AML-193 (cell line): ENCODE measurements at places on chromosomes 16 and 17.

- DNase-seq = no peak
Observed at GRCh38 chr17:47952171-47953021, 5.3 kb downstream of the PRR15L start.

- DNase-seq = no peak
Observed at GRCh38 chr16:72362973-72363372, 191.0 kb upstream of the PMFBP1 start.

DNA sequence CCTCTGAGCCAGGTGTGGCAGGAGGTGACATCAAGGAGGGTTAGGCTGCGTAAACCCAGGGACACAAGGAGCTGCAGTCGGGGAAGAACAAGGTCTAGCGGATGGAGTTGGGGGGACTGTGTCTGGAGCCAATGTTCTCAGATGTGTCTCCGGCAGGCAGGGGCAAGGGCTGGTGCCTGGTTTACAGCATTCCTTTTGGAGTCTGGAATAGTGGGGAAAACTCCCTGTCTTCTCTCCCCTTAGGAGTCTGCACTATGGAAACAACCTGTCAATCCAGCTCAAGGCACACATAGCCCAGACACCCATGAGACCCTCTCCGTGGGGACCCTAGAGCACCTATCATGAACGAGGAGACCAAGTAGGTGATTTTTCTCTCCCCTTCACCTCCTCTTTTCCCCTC lies 27.5 kb downstream of the NLRC5 start:
- no peak for DNase-seq

GRCh38 chr16:17222871-17223401 lies 247.8 kb downstream of the XYLT1 start:
- DNase-seq = no peak

DNA sequence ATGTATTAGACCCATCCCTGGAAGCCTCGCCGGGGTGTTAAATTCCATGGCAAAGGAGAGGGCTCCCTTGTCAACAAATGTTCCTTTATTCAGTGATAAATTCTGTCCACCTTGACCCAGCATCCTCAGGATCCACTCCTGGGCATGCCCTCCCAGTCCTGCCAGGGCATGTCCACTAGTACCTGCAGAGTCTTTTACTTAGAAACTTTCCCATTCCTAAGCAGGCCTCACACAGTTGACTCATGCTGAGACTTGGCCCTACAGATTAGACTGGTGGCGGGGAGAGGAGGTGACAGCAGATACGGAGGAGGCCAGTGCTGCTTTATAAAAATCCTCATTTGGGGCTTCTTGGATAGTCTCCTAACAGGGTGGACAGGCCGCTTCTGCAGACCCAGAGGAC lies 88.8 kb downstream of the CYLD start:
- DNase-seq = no peak

DNA sequence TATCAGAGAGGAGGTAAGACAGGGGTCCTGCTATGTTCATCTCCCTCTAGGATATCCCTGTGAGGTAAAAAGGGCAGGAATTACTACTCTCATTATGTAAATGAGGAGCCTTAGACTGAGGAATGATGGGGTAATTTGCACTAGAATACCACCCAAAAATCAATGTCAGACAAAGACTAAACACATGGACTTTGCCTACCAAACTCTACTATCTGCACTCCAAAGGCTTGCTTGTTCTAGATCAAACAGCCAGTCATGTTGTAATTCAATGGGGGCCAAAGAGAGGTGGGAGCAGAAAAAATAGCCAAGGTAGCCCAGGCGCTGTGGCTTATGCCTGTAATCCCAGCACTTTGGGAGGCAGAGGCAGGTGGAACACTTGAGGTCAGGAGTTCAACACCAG lies 120.7 kb downstream of the LYRM1 start:
- no peak for DNase-seq

- no peak for DNase-seq
Observed at GRCh38 chr17:8326511-8327302, 12.9 kb upstream of the ODF4 start.

GRCh38 chr16:19245326-19245925 lies 40.1 kb upstream of the CLEC19A start:
- DNase-seq = no peak

- DNase-seq = no peak
Observed at GRCh38 chr16:85894266-85894665, 4.7 kb upstream of the IRF8 start.

DNA sequence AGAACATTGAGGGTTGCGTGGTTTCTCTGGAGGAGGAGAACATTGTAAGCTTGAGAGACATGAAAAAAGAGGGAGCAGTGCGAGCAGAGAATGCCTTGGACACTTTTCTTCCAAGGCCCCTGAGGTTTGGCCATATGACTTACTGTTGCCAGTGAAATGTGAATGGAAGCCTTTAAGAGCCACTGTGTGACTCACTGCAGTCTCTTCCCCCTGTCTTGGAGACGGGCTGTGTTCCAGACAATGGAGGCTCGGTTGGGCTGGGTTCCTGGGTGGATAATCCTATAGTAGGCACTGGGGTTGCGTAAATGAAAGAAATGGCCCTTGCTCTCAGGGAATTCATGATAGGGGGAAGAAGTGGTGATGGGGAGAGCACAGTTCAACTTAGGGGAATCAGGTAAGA lies 75.5 kb downstream of the SHISA9 start:
- DNase-seq = no peak

GRCh38 chr16:30054959-30055553 lies 10.5 kb upstream of the ALDOA start:
- peak; percentile 19 for DNase-seq

DNA sequence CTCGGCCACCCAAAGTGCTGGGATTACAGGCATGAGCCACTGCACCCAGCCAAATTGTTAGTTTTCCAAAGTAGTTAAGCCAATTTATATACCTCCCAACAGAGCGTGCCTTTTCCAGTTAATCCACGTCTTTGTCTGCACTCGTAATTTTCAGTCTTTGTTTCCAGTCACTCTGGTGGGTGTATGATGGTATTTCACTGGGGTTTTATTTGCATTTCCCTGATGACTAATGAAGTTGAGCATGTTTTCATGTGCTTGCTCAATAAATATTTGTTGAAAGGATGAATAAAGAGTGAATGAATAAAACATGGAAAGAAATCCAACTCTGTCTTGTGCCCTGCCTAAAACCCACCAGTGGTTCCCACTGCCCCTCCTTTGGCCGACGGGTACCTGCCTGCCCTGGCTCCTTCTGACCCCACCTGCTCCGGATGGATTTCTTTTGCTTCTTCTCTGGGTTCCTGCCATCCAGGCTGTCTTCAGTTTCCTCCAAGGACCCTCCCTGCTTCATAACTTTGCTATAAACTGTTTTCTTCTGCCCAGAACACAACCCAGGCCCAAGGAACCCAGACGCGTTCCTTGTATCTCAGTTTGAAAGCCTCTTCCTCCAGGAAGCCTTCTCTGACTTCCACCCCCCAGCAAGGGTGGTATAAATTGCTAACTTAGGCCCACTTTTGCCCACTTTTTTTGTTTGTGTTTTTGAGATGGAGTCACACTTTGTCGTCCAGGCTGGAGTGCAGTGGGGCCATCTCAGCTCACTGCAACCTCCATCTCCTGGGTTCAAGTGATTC lies 3.0 kb upstream of the ABCC1 start:
- no peak for DNase-seq

DNA sequence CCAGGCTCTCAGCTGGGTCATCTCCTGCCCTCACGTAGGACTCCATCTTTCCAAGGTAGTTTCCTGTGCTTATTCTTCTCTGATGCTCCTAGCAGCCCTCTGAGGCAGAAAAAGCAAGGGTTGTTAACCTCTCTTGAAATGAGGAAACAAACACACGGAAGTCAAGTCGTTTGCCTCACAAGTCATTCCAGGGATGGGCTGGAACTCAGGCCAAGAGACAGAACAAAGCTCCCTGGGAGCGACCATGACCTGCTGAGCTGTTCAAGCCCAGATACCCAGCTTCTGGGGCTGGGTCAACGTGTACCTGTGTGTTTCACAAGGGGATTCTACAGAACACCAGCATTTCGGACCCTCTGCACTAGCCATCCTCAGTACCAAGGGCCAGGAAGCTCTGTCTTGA lies 28.1 kb downstream of the SRL start:
- no peak for DNase-seq

GRCh38 chr17:65564793-65565192 lies 3.3 kb upstream of the AXIN2 start:
- no peak for DNase-seq

GRCh38 chr16:14961405-14962186 lies 13.2 kb upstream of the PDXDC1 start:
- DNase-seq = no peak

- DNase-seq = peak; percentile 39
Observed at GRCh38 chr17:80005360-80006338, 30.0 kb downstream of the TBC1D16 start.

DNA sequence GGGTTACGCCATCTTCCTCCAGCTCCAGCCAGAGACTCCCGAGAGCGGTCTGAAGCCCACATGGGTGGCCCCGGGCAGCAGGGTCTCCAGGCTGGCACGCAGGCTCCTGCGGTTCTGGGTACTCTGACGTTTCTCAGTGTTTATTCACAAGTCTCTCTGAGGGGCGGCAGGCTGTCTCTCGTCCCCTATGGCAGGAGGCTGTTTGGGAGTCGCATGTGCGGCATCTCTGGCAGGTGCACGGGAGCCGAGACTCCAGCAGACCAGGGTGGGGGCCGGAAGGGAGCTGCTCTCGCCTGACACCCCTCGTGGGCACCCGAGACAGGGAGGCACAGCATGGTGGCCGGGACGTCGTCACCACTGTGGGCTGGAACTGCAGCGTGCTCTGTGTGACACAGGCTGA lies 48.1 kb downstream of the ZNF778 start:
- no peak for DNase-seq
